ENCODE measurements at places on chromosomes 6 and 20.

GRCh38 chr6:74066168-74066871 lies 370.3 kb downstream of the CD109 start:
- no peak for DNase-seq
- no peaks in the 10 kb centered on the region for H3K27me3 ChIP-seq
- no peak overlapping the region for H3K27ac ChIP-seq
- no peaks in the 10 kb centered on the region for H3K36me3 ChIP-seq
- no peak overlapping the region for H3K4me3 ChIP-seq

DNA sequence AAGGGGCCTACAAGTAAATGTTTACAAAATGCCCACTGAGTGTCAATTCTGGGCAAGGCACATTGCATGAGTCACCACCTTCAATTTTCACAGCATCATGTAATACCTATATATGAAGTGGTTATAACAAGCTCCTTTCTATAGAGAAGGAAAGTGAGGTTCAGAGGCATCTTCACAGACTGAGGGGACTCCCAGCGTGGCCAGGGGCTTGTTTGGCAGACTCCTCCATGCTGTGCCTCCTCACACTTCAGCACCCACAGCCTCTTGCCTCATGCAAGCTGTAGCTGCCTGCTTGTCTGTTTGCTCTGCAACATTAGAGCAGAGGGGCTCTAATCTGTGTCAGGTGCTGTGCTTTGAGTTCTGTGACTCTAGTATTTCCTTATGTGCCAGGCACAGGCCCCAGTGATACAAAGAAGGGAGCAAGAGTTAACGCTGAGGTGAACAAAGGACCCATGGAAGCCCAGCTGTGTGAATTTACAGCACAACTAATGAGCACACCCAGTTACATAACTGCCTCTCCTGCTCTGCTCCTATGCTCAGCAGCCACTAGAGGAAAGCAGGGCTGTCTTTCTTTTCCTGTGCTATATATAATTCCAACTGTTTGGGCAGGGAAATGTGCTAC lies 72.3 kb downstream of the ZHX3 start:
- no peak overlapping the region for H3K27ac ChIP-seq
- no peaks in the 10 kb centered on the region for H3K36me3 ChIP-seq
- DNase-seq: peak; percentile 15
- no peak overlapping the region for H3K4me3 ChIP-seq
- H3K27me3 ChIP-seq: no peaks in the 10 kb centered on the region

DNA sequence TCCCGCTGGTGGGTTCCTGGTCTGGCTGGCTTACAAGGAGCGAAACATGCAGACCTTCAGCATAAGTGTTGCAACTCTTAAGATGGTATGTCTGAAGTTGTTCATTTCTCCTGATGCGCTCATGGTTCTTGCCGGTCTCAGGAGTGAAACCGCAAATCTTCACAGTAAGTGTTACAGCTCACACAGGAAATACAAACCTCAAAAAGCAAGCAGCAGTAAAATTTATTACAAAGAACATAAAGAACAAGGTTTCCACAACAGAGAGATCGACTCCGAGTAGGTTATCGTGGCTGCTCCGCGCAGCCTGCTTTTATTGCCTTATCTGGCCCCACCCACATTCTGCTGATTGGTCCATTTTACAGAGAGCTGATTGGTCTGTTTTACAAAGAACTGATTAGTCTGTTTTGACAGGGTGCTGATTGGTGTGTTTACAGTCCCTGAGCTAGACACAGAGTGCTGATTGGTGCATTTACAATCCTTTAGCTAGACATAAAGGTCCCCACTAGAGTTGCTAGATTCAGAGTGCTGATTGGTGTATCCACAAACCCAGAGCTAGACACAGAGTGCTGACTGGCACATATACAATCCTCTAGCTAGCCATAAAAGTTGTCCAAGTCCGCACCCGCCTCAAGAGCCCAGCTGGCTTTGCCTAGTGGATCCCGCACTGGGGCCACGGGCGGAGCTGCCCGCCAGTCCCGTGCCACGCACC lies 39.2 kb downstream of the TRIM27 start:
- peak overlapping the region; percentile 9 for H3K4me3 ChIP-seq
- DNase-seq: peak; percentile 51
- no peaks in the 10 kb centered on the region for H3K27me3 ChIP-seq
- no peak overlapping the region for H3K27ac ChIP-seq

- no peak overlapping the region for H3K4me3 ChIP-seq
- peaks cover 13% of the 10 kb centered on the region for H3K27me3 ChIP-seq
- H3K4me1 ChIP-seq: peaks cover 9% of the 10 kb centered on the region
- no peak overlapping the region for H3K27ac ChIP-seq
- no peak for DNase-seq
- H3K36me3 ChIP-seq: no peaks in the 10 kb centered on the region
Observed at GRCh38 chr6:31569861-31570536, 2.1 kb upstream of the LTA start.

DNA sequence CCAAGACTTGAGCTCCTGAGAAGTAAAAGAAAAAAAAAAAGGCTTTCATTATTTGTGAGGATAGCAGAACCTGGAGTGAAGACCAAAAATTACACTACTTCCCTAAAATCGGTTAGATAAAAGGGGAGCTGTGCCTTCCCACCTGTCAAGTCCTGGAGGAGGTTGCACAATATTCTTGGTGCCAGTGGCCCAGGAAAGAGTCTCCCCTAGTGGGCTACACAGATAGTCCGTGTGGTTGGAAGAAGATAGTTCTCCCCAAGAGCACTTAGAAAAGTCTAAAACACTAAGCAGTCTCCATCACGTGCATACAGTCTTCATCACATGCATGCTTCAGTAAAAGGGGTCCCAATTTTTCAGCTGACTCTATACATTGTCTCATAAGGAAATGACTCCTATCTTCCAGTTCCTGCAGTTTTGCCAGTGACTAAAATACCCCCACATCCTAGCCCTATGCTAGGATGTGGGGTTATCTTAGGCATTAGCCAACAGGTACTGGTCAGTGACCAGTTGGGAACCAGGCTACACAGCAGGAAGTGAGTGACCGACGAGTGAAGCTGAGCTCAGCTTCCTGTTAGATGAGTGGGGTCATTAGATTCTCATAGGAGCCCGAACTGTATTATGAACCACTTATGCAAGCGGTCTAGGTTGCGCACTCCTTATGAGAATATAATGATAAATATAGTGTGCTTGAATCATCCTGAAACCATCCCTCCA lies 199.5 kb upstream of the FAM83B start:
- no peaks in the 10 kb centered on the region for H3K4me1 ChIP-seq
- DNase-seq: no peak
- no peaks in the 10 kb centered on the region for H3K27me3 ChIP-seq
- no peak overlapping the region for H3K27ac ChIP-seq

All from HepG2 (cell line).